Left lobe of liver (tissue), 2 donors: ENCODE measurements at places on chromosomes 7 and 10.

DNA sequence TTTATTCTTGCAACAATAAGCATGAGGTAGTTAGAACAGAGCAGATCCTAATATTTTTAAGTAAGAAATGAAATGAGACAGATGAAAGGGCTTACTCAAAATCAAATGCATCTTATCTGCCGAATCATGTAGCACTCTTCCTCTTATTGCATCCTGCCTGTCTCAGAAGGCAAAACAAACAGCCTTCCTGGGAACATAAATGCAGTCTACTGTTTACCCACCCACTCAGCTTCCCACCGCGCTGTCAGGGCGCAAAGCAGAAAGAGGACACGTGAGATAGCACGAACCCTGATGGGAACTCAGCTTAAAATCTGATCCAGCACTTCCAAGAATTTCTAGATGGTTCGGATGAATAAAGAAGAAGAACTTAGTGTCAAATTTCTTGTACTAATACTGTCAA, 114.4 kb upstream of the CDK1 start:
- DNase-seq = no peak

DNA sequence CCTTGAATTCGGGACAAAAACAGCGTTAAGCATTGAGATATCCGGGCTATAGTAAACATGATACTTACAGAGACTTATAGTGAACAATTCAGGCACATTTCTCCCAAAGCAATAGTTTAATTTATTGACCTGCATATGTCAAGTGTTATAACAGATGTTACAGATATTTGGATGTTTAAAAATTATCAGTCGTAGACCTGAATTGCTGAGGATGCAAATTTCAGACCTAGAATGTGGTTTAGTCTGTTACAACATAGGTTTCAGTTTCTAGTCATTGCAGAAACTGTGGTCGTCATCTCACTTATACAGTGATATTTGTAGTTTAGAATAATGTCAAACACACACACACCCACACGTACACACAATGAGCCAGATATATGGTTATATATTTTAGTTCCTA, 85.2 kb downstream of the VTI1A start:
- DNase-seq = no peak

DNA sequence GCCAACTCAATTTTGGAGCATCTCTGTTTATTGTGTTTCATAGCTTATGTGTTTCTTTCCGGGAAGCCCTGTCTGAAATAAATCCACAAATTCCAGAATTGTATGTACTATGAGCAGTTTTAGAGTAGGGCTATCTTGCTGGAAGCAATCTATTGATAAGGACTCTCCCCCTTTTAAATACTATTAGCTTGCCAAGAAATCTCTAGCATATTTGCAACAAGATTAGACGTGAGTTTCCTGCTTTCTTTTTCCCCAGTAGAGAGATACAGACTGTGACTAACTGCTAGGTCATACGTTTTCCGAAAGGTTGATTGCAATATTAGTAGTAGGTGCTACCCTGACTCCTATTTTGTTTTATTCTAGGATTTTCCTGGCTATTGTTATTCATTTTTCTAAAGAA, 277.0 kb downstream of the MALRD1 start:
- no peak for DNase-seq

DNA sequence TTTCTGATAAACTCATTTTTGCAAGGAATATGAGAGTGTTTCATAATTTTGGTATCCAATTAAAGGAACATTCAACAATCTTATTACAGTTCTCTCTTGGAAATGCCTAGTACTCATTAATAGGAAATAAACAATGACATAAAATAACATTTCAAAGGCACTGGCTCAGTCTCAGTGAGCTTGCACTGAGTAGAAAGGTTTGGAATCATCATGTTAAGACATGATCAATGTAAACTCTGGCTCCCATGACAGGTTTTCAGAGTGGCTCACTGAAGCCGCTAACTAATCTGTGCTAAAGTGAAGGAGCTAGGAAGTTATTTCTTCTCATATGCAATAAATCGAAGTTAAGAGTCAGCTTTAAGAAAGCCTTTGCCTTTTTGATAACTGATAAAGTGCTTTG, 203.3 kb upstream of the HGF start:
- DNase-seq = no peak

DNA sequence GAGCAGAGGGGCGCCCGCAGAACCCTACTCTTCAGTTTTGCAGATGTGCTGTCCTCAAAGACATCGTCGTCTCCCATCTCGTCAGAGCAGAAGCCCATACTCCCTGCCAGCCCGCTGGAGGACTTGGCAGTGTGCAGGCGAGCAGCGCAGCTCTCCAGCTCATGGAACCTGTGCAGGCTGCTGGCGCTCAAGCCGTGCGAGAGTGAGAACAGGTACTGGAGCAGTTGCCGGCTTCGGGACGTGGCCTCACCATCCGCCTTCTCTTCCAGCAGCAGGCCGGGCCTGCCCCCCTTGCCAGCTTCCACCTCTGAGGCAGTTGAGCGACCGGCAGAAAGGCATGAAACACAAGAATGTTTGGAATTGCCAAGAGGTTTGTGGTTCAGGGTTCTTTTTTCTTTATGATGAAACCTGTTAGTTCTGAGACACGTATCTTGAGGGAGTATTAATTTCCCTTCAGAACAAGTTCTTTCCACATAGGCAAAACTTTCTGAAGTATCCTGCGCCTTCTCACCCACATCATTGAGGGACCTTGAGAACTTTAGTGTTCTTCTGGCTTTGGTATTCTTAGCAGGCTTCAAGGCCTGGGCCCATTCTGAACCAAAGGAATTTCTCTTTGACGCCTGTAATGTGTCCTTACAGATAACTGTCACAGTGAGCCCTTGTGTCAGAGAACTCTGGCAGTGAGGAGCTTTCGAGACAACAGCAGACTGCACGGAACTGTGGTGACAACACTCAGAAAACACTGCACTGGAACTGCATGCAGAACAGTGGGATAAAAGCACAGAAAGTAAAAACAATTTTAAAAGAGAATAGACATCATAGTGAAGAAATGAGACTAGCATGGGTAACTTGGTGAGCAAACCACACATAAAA, 89.5 kb downstream of the ALOX5 start:
- DNase-seq = no peak

GRCh38 chr10:133245439-133246235, 8.0 kb downstream of the VENTX start:
- DNase-seq = no peak

DNA sequence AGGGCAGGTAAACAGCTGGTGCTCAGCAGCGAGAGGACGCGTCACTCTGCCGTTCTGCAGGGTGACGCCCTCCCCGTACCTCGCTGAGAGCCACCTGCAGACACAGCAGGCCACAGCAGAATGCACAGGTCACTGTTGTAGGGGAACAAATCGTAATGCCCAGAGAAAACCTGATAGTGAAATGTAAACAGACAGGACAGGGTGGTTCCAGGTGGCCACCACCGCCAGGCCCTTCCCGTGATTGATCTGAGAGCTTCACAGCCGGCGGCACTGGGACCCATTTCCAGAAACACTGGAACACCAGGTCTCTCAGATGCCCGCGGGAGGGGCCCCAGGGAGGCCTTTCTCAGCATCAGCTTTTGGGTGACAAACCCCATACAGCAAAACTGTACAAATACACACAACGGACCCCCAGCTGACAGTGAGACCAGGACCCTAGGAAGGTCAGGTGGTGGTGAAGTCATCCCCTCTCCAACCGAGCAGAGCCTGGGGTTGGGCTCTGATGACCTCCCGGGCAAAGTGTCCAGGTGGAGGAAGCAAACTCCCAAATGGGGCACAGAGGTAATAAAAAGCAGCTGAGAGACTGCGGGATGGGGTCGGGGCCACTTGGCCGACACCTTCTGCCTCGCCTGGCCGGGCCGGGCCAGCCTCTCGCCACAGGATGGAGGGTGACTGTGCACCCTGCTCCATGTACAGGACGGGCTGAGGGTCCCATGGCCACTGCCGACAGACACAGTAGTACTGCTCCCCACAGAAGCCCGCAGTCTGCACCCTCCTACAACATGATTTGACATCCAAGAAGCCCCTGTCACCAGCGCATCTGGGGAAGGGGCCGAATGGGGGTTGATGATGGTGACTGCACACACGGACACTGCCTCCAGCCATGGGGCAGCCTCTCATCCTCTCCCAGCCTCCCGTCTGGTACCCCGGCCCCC, 4.6 kb downstream of the BHLHA15 start:
- no peak for DNase-seq

- no peak for DNase-seq
Observed at GRCh38 chr10:102467971-102468438, 16.7 kb upstream of the C10orf95 start.

- no peak for DNase-seq
Observed at GRCh38 chr7:144142187-144142586, 19.2 kb downstream of the OR2A14 start.

GRCh38 chr10:125982260-125982948, 86.0 kb downstream of the FANK1 start:
- DNase-seq = no peak

DNA sequence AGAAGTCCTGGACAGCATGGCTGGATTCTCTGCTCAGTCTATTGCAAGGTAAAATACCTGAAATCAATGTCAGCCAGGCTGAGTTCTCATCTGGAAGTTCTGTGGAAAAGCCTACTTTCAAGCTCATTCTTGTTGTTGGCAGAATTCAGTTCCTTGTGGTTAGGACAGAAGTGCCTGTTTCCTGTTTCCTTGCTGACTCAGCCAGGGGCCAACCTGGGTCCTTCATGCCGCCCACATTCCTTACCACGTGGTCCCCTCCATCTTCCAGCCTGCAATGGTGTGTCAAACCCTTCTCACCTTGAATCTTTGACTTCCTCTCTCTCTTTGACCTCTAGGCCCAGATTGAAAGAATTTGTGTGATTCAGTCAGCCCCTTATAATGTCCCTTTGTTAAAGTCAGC, 197.1 kb upstream of the STK17A start:
- no peak for DNase-seq

DNA sequence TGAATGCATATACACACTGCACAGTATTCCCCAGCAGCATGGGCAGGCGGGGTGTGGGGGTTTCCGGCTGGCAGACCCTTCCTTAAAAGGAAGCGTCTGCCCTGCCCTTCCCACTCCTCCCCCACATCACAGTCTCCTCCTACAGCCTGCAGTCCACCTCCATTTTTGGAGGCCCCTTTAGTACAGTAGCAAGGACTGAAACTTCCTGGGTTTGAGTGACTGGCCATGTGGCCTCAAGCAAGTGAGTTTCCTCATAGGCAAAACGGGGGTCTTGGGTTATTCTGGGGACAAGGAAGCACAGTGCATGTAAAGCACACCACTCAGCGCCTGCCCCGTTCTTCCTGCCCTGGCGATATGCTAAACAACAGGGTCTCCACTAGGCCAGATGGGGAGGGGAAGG, 62.1 kb upstream of the COL13A1 start:
- DNase-seq = no peak
